CD8-positive, alpha-beta T cell (primary cell): ENCODE measurements at places on chromosomes 3 and 15.

DNA sequence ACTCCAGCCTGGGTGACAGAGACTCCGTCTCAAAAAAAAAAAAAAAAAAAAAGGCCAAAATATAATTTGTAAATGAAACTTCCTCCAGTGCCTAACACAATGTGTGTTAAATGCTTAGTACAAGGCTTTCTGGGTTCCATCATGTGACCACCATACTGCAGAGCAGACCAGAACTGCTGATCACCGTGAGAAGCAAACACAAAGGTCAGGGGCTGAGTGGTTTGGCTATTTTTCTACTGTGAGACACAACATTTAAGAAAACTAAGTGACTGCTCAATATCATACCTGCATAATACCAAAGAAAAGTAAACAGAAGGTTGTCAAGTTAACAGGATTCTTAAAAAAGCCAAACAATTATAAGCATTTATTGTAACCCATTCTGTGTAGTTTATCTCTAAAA is 13.2 kb downstream of the ABCC5 start:
- no peak for DNase-seq

DNA sequence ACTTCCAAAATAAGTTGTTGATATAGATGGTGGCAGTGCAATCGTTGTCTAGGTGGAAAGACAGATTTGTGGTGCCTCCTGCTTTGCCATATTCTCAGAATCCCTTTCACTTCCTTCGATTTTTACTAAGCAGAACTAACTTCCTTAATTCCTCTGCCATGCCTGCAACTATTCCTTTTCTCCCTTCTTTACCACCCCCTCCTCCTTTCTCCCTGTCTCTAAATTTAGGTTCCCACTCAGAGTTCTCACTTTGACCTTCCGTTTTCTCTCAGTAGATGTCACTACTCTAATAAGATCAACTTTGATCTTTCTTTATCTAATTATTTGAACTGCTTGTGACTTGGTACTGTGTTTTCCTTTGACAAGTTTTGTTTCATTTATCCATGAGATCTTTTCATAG is 351.2 kb downstream of the LPP start:
- no peak for DNase-seq

GRCh38 chr15:35141743-35142471 is 56.8 kb upstream of the NANOGP8 start:
- DNase-seq: no peak

- no peak for DNase-seq
These were observed 32.0 kb downstream of the IQSEC1 start for GRCh38 chr3:13041113-13041776.

GRCh38 chr15:37289109-37289765 is 188.9 kb upstream of the MEIS2 start:
- DNase-seq: no peak

- DNase-seq: no peak
These were observed 56.3 kb upstream of the TMCO5A start for GRCh38 chr15:37877851-37878741.

- no peak for DNase-seq
These were observed 187.9 kb downstream of the MECOM start for GRCh38 chr3:169475576-169475975.

DNA sequence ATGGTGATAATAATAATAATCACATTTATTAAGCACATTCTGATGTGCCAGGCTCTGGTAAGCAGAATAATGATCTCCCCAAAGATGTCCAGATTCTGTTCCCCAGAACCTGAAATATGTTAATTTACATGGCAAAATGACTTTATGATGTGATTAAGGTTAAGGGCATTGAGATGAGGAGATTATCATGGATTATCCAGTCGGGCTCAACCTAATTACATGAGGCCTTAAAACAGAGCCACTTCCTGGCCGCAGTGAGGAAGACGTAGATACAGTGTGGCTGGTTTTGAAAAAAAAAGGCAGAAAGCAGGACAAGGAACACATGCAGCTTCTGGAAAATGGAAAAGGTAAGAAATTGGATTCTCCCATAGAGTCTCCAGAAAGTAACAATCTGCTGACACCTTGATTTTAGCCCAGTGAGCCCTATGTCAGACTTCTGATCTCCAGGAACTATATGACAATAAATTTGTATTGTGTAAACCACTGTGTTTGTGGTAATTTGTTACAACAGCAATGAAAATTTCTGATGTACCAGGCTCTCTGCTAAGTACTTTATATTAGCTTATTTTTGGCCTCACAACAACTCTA is 126.7 kb downstream of the ALCAM start:
- DNase-seq: no peak

- no peak for DNase-seq
These were observed 126.8 kb downstream of the KCNAB1 start for GRCh38 chr3:156246961-156247725.

DNA sequence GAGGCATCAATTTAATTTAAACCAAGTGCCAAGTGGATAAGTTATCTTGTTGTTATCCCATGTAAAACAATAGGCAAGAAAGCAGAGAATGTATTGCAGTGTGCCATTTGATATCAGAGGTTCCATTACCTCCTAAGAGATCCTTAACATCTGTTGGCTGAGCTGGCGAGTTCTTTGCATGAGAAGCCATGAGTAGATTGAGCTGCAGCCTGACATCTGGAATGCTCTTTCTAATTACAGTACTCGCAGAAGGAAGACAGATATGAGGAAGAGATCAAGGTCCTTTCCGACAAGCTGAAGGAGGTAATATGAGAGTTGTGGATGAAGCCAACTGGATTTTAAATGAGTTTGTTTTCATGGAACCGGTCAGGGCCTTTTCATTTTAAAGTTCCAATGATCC is 19.4 kb downstream of the TPM1 start:
- no peak for DNase-seq

GRCh38 chr3:138681463-138682220 is 73.1 kb downstream of the FAIM start:
- DNase-seq: no peak

DNA sequence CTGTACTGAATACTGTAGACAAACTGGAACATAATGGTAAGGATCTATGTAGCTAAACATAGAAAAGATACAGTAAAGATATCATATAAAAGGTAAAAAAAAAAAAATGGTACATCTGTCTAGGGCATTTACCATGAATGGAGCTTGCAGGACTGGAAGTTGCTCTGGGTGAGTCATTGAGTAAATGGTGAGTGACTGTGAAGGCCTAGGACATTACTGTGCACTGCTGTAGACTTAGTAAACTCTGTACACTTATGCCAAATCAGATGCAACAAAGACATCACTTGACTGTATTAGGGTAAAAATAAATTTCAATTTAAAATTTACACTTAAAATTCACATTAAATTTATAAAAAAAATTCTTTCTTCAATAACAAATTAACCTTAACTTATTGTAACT is 281.3 kb upstream of the LMCD1 start:
- no peak for DNase-seq

- DNase-seq: no peak
These were observed 4.1 kb upstream of the COX17 start for GRCh38 chr3:119681279-119681678.

- DNase-seq: no peak
These were observed 26.0 kb upstream of the CA12 start for GRCh38 chr15:63407612-63408011.

GRCh38 chr3:10093678-10094077 is 14.4 kb downstream of the FANCD2OS start:
- DNase-seq: no peak

GRCh38 chr3:29932696-29933325 is 651.9 kb downstream of the RBMS3 start:
- no peak for DNase-seq

- DNase-seq: no peak
These were observed 55.5 kb downstream of the BTD start for GRCh38 chr3:15657016-15657415.

GRCh38 chr3:22959593-22959992 is 243.5 kb upstream of the UBE2E2 start:
- no peak for DNase-seq

DNA sequence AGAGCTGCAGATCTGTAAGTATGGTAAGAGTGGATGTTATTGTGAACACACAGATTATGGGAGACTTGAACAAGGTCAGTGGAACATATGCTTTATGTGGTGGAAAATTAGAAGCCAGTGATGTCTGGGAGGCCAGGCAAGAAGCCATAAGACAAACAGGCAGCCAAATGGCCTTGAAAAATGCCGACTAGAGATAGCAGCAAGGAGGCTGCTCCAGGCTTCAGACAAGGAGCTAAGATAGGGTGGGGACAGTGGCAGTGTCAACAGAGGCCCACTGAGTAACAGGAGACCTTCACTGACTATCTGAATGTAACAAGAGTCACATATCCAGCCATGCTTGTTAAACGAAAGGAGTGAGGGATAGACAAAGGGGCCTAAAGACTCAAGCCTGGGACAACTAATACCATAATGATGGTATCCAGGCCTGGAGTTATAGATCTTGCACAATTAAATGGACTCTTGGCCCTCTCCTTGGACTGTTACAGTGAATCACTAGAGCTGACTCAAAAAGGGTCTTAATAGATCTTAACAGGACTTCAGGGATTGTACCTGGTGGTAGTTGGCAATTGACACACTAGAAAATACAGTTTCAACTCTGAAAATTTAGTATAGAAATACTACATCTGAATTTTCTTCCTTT is 50.6 kb downstream of the CFAP20DC start:
- DNase-seq: no peak

DNA sequence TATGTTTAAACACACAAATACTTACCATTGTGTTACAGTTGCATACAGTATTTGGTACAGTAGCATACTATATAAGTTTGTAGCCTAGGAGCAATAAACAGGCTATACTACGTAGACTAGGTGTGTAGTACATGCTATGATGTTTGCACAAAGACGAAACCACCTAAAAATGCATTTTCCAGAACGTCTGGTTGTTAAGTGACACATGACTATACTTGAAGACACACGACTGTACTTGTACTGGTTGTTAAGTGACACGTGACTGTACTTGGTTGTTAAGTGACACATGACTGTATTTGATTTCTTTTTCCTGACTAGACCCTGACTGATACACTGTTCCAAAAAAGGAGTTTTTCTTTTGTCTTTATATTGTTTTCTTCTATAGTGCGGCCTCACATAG is 34.1 kb downstream of the RAB8B start:
- DNase-seq: no peak

DNA sequence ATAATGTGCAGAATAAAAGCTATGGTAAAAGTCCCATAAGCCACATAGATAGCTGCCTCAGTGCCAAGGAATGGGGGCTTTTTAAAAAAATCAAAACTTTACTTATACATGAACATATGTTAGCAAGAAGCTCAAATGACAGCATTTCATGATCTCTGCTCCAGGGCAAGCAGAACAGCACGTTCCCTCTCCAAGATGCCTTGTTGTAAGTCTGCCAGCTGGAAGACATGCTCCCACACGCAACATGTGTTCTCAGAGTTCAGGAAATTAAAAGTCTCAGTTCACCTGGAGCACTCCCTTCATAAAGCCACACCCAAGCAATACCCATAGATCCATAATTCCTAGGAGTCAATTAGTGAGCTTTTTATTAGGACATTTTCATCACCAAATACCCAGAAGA is 52.2 kb downstream of the ABI3BP start:
- no peak for DNase-seq

GRCh38 chr3:46551615-46552014 is 14.5 kb downstream of the LRRC2 start:
- no peak for DNase-seq

DNA sequence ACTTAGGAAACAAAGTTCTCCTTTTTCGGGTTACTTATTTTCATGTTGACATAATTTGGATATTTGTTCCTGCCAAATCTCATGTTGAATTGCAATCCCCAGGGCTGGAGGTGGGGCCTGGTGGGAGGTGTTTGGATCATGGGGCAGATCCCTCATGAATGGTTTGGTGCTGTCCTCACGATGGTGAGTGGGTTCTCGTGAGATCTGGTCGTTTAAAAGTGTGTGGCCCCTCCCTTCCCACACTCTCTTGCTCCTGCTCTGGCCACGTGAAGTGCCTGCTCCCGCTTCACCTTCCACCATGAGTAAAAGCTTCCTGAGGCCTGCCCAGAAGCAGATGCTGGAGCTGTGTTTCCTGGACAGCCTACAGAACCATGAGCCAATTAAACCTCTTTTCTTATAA is 43.7 kb upstream of the MCF2L2 start:
- DNase-seq: no peak

DNA sequence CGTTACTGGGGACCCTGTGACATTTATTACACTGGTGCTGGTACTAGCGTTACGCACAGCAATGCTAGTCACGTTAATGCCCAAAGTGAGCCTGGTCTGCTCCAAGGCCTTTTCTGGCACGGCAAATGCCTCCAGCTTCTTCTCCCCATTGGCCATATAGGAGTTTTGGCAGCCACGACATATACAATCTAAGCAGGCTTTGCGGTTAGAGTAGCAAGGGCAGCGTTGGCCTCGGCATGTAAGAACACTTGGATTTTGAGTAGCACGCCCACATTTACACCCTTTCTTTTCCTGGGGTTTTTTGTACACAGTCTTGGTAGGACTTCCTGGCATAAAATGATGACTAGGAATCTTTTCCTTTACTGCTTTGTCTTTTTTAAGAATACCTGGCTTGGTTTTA is 44.9 kb downstream of the MSL2 start:
- no peak for DNase-seq

- no peak for DNase-seq
These were observed 480.5 kb upstream of the PROK2 start for GRCh38 chr3:72265256-72266015.

DNA sequence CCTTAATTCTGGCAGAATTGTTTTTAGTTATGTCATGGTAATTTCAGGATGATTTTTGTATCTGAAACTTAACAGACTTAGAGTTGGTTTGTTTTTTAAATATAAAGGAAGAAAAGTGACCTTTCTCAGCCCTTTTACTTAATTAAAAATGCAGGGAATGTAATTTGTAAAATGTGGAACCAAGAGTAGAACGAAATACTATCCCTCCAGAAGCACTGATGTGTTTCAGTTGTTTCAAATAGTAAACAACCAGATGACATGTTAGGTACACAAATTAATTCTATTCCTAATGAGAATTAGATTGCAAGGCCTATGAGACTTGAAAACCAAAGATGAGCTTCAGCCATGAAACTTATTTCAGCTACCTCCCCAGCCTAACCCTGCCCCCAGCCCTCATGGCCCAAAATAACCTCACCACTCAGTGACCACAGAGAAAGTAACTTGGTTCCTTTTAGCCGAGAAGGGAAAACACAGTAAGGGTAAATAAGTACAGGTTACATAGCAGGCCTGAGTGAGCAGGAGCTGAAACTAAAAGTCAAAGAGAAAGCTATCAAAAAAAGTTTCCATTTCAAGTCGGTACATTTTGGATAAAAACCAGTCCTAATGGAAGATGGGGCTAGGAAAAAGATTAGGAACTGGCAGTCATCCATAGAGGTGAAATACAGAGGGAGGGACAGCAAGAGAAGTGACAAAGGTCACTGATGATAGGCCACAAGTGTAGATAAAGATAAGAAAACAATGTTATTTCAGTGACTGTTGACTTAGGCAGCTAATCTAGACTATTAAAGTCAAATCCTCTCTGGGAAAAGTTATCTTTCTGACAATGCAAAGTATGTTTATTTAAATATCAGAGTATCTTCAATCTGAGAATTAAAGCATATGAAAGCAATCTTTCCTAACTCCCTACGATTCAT is 23.2 kb downstream of the SENP8 start:
- no peak for DNase-seq

DNA sequence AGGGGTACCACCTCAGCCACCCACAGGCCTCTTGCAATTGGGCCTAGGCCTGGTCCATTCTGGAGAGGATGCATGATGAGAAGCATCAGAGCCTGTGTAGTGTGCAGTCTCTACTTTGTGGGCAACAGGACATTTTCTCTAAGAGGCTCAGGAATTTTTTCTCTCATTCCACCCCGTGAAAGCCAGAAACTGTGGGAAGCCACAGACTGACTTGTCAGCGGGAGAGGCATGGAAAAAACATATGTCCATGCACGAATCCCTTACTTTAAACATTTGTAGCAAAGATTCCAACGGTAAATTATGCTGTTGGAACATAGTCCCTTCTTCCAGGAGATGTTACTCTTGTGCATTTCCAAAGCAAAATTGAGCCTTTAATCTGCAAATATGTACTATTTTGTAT is 196.5 kb downstream of the KLHL25 start:
- DNase-seq: no peak
